ENCODE measurements at places on chromosomes 3 and 15. TPM values are rescaled to one million over a fixed set of nuclear protein-coding genes. Genes with fewer than 3 reads are reported as not detected.

- H3K27me3 ChIP-seq, result no peaks in the 10 kb centered on the region
- peaks cover 51% of the 10 kb centered on the region for H3K4me1 ChIP-seq
- no peak for DNase-seq
Measured at GRCh38 chr3:32706348-32707025, 21.5 kb downstream of the CNOT10 start.

Gene TSPAN3
- total RNA-seq, result 16.7 TPM

Gene DCP1A
- total RNA-seq, result 30.4 TPM

Gene ZIC4
- total RNA-seq, result not detected

Gene FETUB
- not detected for total RNA-seq

DNA sequence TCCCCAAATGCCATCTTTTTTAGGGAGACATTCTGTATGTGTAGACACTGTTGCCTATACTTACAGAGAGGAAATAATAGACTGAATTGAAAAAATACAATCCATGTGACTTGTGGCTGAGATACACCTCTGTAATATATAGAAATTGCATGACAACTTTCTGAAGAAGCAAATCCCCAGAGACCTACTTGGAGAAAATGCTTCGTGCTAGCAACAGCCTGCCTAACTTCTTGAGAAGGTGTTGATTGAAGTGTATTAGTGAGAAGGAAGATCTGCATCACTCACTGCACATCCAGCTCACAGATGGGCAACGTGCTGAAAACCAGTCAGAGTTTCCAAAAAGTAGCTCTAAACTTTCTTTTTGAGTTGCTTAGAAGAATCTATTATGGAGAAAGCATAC, 404.1 kb downstream of the EPHB1 start:
- no peak for DNase-seq
- no peak overlapping the region for H3K4me3 ChIP-seq
- no peaks in the 10 kb centered on the region for H3K36me3 ChIP-seq
- no peaks in the 10 kb centered on the region for H3K4me1 ChIP-seq

Gene CHRNB4
- total RNA-seq, result not detected

Gene FAM81A
- total RNA-seq, result 0.57 TPM

GRCh38 chr3:182711853-182712252, 81.5 kb upstream of the ATP11B start:
- H3K27ac ChIP-seq, result no peak overlapping the region
- H3K27me3 ChIP-seq, result peaks cover 3% of the 10 kb centered on the region
- DNase-seq, result no peak
- H3K4me1 ChIP-seq, result peaks cover 13% of the 10 kb centered on the region
- no peaks in the 10 kb centered on the region for H3K36me3 ChIP-seq

- H3K4me1 ChIP-seq, result peaks cover 3% of the 10 kb centered on the region
- peaks cover 1% of the 10 kb centered on the region for H3K36me3 ChIP-seq
- no peak overlapping the region for H3K27ac ChIP-seq
Measured at GRCh38 chr3:143763564-143764162, 84.6 kb downstream of the SLC9A9 start.

Gene SH2D7
- not detected for total RNA-seq

Gene LYZL4
- total RNA-seq, result not detected

GRCh38 chr3:194617827-194618226, 15.4 kb downstream of the TMEM44 start:
- no peak overlapping the region for H3K4me3 ChIP-seq
- no peaks in the 10 kb centered on the region for H3K27me3 ChIP-seq
- H3K36me3 ChIP-seq, result no peaks in the 10 kb centered on the region
- DNase-seq, result no peak
- no peak overlapping the region for H3K27ac ChIP-seq

- no peak overlapping the region for H3K27ac ChIP-seq
- H3K36me3 ChIP-seq, result no peaks in the 10 kb centered on the region
- DNase-seq, result no peak
- no peaks in the 10 kb centered on the region for H3K4me1 ChIP-seq
- no peak overlapping the region for H3K4me3 ChIP-seq
Measured at GRCh38 chr15:36429707-36430106, 149.7 kb upstream of the CDIN1 start.

DNA sequence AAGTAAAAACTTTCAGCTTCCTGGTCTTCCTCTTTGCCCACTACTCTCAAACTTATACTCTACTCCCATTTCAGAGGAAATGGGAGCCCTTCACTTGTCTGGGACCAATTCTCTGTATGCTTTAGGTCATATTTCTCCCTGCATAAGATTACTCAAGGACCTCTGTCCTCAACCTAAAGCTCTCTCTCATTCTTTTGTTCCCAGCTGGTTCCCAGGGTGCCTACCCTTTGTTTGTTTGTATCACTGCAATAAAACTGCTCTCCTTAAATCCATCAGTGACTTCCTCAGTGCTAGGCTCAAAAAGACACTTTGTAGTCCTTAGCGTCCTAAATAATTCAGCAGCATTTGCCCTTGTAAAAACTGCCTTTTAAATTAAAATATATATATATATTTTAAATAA, 2.9 kb downstream of the NGRN start:
- peak overlapping the region; percentile 58 for H3K27ac ChIP-seq
- peaks cover 42% of the 10 kb centered on the region for H3K36me3 ChIP-seq
- DNase-seq, result no peak
- peak overlapping the region; percentile 50 for H3K4me3 ChIP-seq

Gene CXCR6
- total RNA-seq, result 17.6 TPM

DNA sequence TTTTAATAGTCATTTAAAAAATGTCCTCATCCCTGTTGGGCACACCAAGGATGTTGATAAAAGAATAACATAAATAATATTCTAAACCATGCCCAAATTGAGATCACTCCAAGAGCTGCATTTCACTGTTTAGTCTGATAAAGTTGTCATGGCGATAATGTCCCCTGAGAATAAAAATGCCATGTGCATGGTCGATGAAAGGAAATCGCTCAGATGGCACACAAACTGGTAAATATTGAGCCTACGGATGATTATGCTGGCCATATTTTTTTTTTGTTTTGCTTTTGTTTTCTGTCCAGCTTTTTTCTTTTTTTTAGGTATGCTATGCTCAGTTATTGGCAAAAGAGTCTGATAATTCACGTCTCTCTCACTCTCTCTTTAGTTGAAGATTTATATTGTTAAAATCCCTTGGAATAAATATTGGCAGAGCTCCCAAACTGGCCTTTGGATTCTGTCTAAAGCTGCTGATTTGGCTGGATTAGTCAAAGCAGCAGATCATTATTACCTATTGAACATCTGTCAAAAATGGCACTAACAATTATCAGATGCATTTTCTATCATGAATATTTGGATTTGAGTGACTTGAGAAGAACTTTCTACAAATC, 643.8 kb downstream of the SQOR start:
- no peak overlapping the region for H3K4me3 ChIP-seq
- H3K36me3 ChIP-seq, result no peaks in the 10 kb centered on the region
- no peak for DNase-seq
- no peaks in the 10 kb centered on the region for H3K27me3 ChIP-seq
- no peaks in the 10 kb centered on the region for H3K4me1 ChIP-seq

Gene PLA1A
- total RNA-seq, result not detected

DNA sequence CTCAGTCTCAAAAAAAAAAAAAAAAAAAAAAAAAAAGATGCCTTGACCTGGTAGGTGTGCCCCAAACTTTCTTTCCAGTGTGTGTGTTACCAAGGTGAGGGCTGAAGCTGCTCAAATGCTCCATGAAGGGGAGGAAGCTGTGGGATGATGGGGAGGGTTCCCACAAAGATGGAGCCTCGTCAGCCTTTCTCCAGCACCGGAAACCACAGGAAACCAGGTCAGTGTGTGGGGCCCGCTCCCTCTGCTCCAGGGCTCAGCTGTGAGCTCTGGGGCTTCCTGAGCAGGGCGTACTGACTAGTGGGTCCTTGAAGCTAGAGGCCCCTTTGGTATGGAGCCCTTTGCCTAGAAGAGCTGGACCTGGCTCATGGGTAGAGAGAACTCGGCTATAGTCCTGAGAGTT, 681 bp upstream of the IL17RE start:
- DNase-seq, result peak; percentile 46
- H3K27me3 ChIP-seq, result no peaks in the 10 kb centered on the region
- H3K36me3 ChIP-seq, result no peaks in the 10 kb centered on the region
- peak overlapping the region; percentile 22 for H3K4me3 ChIP-seq
- peaks cover 31% of the 10 kb centered on the region for H3K4me1 ChIP-seq
- H3K27ac ChIP-seq, result peak overlapping the region; percentile 66

- H3K27me3 ChIP-seq, result no peaks in the 10 kb centered on the region
- DNase-seq, result peak; percentile 12
- peaks cover 13% of the 10 kb centered on the region for H3K4me1 ChIP-seq
- no peak overlapping the region for H3K4me3 ChIP-seq
- no peak overlapping the region for H3K27ac ChIP-seq
Measured at GRCh38 chr3:120773932-120774331, 31.4 kb downstream of the GTF2E1 start.

DNA sequence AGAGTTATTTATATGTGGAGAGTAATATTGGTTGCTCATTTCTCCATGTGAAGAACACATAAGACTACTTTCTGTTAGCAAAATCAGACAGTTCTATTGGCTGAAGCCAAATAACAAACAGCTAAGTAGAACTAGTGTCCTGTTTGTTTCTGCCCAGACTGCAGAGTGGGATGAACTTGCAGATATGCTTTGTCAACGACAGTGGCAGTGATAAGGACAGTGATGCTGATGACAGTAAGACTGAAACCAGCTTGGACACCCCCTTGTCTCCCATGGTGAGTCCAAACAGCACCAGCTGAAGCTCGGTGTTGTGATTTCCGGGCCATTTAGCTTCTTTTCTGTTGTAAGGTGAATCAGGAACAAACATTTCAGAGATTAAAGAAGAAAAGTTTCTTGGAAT, 102.6 kb upstream of the IL12A start:
- DNase-seq, result no peak
- no peak overlapping the region for H3K4me3 ChIP-seq
- no peak overlapping the region for H3K27ac ChIP-seq
- peaks cover 11% of the 10 kb centered on the region for H3K27me3 ChIP-seq

DNA sequence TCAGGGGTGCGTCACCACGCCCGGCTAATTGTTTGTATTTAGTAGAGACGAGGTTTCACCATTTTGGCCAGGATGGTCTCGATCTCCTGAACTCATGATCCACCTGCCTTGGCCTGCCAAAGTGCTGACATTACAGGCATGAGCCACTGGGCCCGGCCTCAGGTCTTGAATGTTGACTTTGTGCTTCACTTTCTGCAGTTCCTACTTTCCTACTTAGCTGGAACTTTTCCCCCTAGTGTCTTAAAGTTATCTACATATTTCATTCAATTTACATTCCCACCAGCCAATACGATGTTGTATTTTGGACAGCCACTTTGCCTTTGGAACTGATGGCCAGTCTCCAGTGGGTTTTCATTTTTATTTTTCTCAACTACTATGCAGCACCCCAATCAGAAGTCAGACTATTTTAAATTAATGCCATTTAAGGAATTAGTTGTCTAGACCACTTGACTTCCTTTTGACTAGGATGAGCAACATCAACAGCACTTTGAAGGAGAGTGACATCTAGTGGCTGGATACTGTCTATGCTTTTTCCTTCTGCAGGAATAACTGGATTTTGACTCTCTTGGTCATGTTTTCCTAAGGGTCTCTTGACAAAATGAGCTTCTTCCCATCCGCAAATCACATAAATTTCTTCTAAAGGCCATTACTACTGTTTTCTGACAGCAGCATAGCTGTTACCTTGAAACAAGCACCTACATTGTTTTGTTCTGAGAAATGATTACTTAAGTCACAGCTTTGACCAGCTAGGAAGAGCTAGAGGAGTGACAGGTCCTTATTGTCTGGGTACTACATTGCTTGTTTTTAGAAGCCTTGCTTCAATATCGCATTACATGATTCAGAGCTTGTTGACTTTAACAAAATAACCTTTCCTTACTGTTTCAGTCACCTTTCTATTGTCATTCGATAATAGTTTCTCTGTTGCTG, 140.2 kb downstream of the ITPR1 start:
- H3K27ac ChIP-seq, result no peak overlapping the region
- DNase-seq, result peak; percentile 35
- H3K27me3 ChIP-seq, result no peaks in the 10 kb centered on the region

DNA sequence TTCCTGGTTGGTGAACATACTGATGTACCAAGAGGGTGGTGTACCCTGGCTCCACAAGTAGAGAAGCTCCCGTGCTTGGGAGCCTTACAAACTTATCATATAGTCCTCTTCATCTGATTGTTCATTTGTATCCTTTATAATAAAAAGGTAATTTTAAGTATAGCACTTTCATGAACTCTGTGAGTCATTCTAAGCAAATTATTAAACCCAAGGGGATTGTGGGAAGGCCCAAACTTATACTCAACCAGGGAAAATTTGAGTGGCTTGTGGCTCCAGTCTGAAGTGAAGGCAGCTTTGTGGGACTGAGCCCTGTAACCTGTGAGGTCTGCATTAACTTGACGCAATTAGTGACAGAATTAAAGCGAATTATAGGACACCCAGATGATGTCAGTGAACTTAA, 29.0 kb downstream of the TTBK2 start:
- H3K4me1 ChIP-seq, result no peaks in the 10 kb centered on the region
- no peaks in the 10 kb centered on the region for H3K27me3 ChIP-seq
- no peak for DNase-seq
- H3K36me3 ChIP-seq, result peaks cover 9% of the 10 kb centered on the region

Gene DOCK3
- 1.00 TPM for total RNA-seq

DNA sequence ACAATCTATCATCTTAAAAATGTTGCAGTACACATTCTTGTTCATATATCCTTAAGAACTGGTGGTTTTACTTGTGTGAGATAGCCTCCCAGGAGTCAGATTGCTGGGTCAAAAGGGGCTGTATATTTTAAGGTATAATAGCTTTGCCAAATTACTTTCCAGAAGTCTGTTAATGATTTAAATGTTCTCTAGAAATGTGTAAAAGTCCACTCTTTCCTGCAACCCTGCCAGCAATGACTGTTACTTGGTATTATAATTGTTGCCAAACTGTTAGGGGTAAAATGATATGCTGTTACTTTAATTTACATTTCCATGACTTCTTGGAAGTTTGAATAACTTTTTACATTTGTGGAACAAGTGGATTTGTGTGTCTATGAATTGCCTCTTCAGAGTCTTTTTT, 170.8 kb downstream of the SLC9A9 start:
- no peak overlapping the region for H3K27ac ChIP-seq
- H3K27me3 ChIP-seq, result no peaks in the 10 kb centered on the region
- H3K36me3 ChIP-seq, result no peaks in the 10 kb centered on the region
- peaks cover 11% of the 10 kb centered on the region for H3K4me1 ChIP-seq

Data from activated CD4-positive, alpha-beta T cell treated with anti-CD3 and anti-CD28 coated beads, Interleukin-2, amount 10 ng/mL, durations not matched to agents 7 days and 5 days (primary cell).